ENCODE measurements at places on chromosomes 16 and 17.

GRCh38 chr17:73045724-73046123, 46.8 kb downstream of the SLC39A11 start:
- DNase-seq, result no peak

GRCh38 chr17:15886804-15887203, 58.1 kb upstream of the ADORA2B start:
- DNase-seq, result peak; percentile 49

GRCh38 chr17:68507576-68507975, 4.7 kb upstream of the PRKAR1A start:
- no peak for DNase-seq

DNA sequence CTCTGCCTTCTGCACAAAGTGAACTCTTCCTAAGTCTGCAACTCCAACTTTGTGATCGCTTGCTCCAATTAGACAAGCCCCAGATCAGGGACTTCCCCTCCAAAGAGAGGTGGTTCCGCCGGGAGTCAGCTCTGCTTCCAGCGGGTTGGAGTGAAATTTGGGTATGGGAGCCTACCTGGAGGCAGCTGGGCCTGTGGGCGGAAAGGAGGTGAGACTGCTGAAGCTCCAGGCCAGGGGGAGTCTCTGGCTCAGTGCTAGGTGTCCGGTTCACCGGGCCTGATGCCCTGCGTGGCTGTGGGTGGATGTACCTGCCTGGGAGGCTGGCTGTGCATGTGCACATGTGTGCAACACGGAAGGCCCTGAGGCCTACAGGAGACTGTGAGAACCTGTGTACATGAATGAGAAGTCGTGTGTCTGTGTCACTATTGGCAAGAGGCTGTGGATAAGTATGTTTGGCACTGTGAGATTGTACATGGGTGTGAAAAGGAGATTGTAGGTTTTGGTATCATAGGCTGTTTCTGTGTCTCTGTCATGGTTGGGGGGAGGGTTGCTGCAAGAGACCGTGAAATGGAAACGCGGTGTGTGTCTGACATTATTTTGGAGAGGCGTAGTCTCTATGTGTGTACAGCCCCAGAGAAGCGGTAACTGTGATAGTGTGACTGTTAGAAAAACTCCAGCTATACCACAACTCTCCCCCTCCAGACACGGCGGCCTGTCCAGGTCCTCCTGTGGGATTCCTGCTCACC, 4.2 kb downstream of the LHX1 start:
- DNase-seq, result no peak

GRCh38 chr17:8623591-8623990, 6.9 kb downstream of the MYH10 start:
- DNase-seq, result no peak

GRCh38 chr16:22296225-22297113, 740 bp upstream of the POLR3E start:
- no peak for DNase-seq

DNA sequence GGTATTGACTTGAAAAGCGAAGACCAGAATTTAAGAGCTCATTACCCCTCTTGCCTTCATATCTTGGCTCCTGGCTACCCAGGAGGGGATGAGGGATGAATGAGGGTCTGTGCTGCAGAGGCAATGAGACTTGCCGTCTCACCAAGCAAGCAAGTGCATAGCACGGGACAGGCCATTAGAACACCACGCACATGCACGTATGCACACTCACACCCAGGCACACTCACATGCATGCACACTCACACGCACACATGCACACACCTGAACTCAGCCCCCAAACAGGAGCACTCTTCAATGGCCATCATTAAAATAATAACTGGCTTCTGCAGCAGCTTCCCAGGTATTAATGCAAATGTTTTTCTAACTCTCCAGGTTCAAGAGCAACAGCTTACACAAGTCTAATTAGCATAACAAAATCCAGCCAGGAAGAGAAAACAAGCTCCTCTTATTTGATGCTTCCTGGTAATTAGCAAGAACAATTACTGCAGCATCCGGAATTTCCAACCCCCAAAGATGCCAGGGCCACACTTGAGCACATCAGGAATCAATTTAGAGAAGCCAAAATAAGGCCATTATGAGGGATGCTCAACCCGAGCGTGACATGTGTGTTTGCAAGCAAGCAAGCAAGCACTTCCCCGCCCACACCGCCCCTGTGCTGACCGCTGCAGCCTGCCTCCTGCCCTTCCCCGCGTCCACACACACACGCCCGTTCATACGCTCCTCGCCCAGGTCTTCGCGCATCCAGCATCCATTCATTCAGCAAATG, 171.6 kb upstream of the TNRC6C start:
- no peak for DNase-seq

- no peak for DNase-seq
Observed at GRCh38 chr16:66299349-66299748, 67.1 kb upstream of the CDH5 start.

GRCh38 chr16:1501630-1502029, 8.5 kb downstream of the TELO2 start:
- no peak for DNase-seq

DNA sequence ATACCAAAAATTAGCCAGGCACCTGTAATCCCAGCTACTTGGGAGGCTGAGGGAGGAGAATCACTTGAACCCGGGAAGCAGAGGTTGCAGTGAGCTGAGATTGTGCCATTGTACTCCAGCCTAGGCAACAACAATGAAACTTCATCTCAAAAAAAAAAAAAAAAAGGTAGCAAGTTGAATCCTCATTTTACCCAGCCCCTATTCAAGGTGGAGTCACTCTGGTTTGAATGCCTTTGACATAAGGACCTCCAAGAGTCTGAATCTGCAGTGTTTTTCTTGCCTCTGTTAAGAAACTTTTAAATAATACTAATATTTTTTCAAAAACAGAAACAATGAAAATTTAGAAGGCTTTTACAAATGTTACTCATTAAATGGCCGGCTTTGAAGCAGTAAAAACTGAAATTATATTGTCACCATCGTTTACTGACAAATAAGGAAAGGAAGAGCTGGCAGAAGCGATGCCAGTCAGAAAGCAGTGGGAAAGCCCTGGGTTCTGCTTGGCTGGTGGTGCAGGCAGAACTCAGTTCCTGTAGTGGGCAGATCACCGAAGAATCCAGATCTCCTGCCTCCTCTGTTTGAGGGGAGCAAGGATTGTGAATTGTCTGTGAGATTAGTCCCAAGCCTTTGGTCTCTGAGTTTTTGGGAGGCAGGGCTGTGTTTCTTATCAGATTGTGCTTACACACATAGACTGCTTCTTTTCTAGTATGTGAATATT, 99.7 kb upstream of the HAS3 start:
- no peak for DNase-seq

DNA sequence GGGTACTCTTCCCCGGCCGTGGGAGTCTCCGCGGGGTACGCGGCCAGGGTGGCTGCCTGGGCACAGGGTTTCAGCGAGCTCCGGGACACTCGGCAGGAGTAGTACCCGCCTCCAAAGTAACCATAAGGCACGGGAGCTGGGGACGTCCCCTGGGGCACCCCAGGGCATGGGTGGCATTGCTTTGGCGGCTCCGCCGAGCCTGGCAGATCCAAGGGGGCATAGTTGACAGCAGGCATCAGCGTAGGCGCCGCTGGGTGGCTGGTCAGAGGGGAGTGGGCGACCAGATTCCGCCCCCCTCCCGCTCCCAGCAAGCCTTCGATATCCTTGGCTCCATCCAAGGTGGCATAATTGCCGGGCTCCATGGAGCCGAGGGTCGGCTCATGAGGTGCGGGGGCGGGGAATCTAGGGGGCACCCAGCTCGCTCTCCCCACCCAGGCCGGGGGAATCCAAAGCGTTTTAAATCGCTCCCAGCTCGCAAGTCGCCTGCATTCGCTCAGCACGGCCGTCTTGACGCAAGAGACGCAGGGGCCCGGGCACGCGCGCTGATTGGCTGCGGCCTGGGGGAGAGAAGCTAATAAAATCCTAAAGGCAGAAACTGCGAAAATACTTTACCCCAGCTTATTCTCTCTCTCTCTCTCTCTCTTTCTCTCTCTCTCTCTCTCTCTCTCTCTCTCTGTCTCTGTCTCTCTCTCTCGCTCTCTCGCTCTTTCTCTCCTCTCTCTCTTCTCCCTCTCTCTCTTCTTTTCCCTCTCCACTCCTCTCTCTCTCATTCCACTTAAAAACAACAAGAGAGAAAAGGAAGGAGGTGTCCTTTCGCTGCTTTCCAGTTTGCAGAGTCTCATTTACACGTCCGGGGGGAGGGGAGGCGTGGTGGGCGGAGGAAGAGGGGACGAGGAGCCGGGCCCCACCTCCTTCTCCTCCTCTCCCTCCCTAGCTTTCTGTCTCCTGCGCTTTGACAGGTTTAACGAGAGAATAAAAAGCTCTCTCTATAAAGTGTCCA, at the start of gene HOXB13:
Gene HOXB13, minus strand, starts transcription at position 519 of the 1,000 bp plus-strand sequence. Its CDS starts 157 bp downstream, at position 362.
- DNase-seq, result peak; percentile 40

GRCh38 chr17:385178-385835, 32.7 kb upstream of the RPH3AL start:
- DNase-seq, result peak; percentile 38

GRCh38 chr17:45828171-45828570, 16.5 kb upstream of the SPPL2C start:
- no peak for DNase-seq

- DNase-seq, result no peak
Observed at GRCh38 chr16:80047842-80048241, 447.3 kb upstream of the MAF start.

DNA sequence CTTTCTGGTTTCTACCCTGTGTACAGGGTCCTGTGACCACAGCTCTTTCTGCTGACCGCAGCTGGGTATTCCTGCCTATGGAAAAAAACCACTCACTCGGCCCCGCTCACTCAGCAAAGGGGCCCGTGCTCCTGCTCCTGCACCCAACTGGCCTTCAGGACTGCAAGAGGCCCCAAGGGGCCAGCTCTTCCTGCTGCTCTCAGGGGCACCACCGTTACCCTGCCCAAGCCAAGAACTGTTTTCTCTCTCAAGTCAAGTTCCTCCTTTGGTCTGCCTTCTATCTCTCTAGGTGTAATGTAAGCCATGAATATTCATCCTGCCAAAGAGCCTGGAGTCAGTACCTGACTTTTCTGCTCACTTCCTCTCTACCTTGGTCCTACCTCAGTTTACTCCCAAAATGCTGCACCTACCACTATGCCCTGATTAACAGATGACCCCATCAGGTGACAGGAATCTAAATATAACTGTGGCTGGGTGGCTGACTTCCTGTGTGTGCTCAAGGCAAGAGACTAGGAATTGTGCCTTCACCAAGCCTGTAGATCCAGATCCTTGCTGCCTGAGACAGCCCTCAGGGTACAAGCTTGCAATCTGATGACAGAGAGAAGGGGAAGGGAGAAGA, 20.4 kb upstream of the SCIMP start:
- DNase-seq, result peak; percentile 28

Measured in activated naive CD4-positive, alpha-beta T cell treated with anti-CD3 and anti-CD28 coated beads, Interleukin-2, amount 10 ng/mL, durations not matched to agents 7 days and 5 days (primary cell).